NCI-H524 treated with DMSO at 0.1 percent for 48 hours (cell line): ENCODE measurements at places on chromosomes 3 and 15.
A peak's percentile ranks its signal among the peaks of the same experiment; 100 is the strongest.

DNA sequence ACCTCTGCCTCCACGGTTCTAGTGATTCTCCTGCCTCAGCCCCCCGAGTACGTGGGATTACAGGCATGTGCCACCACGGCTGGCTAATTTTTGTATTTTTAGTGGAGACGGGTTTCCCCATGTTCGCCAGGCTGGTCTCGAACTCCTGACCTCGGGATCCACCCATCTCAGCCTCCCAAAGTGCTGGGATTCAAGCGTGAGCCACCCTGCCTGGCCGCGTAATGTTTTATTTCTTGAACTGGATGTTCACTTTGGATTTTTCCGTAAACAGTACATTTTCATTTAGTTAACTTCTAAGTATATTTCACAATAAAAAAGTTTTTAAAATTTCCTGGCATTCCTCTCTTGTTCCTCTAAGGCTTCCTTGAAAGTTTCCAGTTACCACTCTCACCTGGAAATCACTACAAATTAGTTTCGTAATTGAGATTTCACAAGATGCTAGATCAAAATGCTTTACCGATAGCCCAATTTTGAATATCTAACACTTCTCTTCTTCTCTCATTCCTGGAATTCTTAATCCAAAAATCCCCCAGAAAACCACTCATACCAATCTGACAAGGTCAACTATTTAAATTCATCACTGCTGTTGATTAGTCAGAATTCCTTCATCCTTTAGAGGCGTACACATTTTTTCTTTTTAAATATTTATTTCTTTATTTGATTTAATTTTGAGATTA lies 44.7 kb upstream of the INO80 start:
- no peak for DNase-seq

- DNase-seq = peak; percentile 77
Measured at GRCh38 chr3:182259579-182259978, 533.7 kb upstream of the ATP11B start.

DNA sequence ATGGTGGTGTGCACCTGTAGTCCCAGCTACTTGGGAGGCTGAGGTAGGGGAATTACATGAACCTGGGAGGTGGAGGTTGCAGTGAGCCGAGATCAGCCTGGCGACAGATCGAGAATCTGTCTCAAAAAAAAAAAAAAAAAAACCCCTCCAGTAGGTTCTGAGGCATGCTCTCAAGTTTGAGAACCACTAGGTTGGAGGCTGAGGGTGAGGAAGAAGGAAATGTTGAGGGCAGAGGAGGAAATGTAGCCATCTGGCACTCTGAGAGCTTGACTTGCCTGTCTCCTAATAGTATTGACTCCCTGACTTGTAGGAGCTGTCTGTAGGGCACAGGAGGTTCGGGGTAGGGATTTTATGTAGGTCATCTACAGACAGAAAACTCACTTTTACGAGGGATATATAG lies 204.6 kb downstream of the OPA1 start:
- no peak for DNase-seq

DNA sequence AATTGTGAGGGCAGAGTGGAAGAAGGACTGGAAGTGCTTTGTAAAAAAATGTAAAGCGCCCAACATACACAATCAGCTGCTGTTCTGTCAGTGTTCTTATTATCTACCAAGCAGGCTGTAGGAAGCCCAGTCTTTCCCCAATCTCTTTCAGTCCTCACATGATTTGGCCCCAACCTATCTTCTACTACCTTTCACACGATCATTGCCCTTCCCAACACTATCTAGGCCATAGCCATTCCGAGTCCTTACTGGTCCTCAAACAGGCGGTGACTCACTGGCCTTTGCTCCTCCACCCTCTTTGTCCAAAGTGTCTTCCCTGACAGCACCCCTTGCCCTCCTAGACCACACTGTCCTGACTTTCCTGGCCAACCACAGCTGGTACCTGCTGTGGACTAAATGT lies 861 bp upstream of the RFT1 start:
- no peak for DNase-seq

- DNase-seq = no peak
Measured at GRCh38 chr15:59388670-59389069, 16.0 kb upstream of the MYO1E start.

GRCh38 chr15:51223771-51224229 lies 114.6 kb downstream of the CYP19A1 start:
- DNase-seq = no peak

GRCh38 chr3:187196573-187197334 lies 532 bp upstream of the RTP1 start:
- DNase-seq = no peak

GRCh38 chr3:52216585-52217408 lies 8.6 kb downstream of the TLR9 start:
- DNase-seq = no peak

- no peak for DNase-seq
Measured at GRCh38 chr3:41277790-41278465, 78.6 kb downstream of the CTNNB1 start.

- peak; percentile 66 for DNase-seq
Measured at GRCh38 chr3:56928379-56929068, 126.8 kb upstream of the ARHGEF3 start.

- DNase-seq = no peak
Measured at GRCh38 chr15:69868756-69869155, 229.0 kb downstream of the TLE3 start.

GRCh38 chr3:34131091-34131490 lies 332.7 kb downstream of the PDCD6IP start:
- DNase-seq = no peak

- DNase-seq = no peak
Measured at GRCh38 chr3:17752436-17752835, 10.0 kb upstream of the TBC1D5 start.

GRCh38 chr3:147423798-147424580 lies 14.8 kb downstream of the ZIC1 start:
- DNase-seq = no peak

GRCh38 chr15:40787991-40788390 lies 18.2 kb downstream of the C15orf62 start:
- DNase-seq = no peak
